ENCODE measurements at places on chromosomes 11 and 22.
A peak's percentile ranks its signal among the peaks of the same experiment; 100 is the strongest.

- DNase-seq: no peak
Observed at GRCh38 chr11:78295991-78296930, 107.5 kb downstream of the USP35 start.

- no peak for DNase-seq
Observed at GRCh38 chr11:119421941-119422808, 797 bp downstream of the THY1 start.

- DNase-seq: no peak
Observed at GRCh38 chr11:70193411-70194292, 9.4 kb upstream of the FADD start.

- no peak for DNase-seq
Observed at GRCh38 chr11:20046416-20046815, 113.9 kb downstream of the DBX1 start.

- no peak for DNase-seq
Observed at GRCh38 chr22:44615602-44616180, 86.3 kb upstream of the PRR5 start.

GRCh38 chr11:121722431-121723245 is 269.9 kb upstream of the SORL1-AS1 start:
- peak; percentile 81 for DNase-seq

DNA sequence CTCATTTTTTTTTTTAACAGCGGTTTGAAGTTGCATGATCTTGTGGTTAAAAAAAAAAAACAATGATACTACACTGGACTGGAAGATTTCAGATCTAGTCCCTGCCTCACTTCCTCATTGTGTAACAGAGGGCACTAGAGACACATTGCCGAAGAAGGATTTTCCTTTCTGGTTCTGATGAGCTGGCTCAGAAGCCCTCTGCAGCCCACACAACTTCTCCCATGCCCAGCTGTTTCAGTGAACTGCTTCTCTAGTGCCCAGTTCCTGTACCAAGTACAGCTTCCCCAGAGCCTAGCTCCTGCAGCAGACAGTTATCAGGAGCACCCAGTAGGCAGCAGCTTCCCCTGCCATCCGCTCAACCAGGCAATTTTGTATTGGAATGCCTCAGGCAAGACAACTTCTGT is 29.5 kb upstream of the ANO5 start:
- DNase-seq: no peak

GRCh38 chr11:1483445-1483961 is 3.1 kb downstream of the MOB2 start:
- DNase-seq: no peak

DNA sequence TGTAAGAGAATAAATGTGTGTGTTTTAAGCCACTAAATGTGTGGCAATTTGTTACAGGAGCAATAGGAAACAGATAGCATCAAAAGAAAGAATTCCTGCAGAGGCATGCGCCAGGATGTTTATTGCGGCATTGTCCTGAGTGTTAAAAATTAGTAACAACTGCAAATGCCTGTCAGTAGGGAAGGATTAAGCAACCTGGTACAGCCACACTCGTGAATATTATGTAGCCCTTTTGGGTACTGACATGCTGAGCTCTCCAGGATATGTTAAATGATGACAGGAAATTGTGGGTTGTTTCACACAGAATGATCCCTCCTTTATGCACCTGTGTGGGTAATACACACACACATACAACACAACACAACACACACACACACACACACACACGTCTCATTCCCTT is 69.7 kb upstream of the MYOD1 start:
- no peak for DNase-seq

DNA sequence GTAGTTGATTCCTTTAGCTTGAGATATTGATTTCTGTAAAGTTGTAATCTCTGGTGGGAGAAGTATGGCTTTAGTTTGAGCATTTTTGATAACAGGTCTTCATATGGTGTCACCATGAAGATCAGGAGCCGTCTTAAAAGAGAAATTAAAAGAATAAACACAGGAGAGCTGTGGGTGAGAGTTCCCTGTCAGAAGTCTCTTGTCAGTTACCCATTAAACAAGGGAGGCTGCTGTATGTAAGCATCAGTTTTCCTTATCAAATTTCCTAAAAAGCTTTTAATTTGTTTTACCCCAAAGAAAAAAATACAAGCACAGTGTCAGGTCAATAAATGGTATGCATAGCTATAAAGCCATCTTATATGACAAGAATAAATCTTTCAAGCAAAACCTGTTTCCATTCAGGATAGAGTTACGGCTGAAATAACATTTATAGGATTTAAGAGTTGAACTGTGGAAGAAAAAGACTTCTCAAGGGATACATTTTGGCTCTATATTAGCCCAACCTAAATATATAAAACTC is 767.5 kb downstream of the JRKL start:
- no peak for DNase-seq

- DNase-seq: no peak
Observed at GRCh38 chr22:44758344-44758973, 6.1 kb downstream of the ARHGAP8 start.

GRCh38 chr11:90135016-90135415 is 553 bp downstream of the NAALAD2 start:
- no peak for DNase-seq

DNA sequence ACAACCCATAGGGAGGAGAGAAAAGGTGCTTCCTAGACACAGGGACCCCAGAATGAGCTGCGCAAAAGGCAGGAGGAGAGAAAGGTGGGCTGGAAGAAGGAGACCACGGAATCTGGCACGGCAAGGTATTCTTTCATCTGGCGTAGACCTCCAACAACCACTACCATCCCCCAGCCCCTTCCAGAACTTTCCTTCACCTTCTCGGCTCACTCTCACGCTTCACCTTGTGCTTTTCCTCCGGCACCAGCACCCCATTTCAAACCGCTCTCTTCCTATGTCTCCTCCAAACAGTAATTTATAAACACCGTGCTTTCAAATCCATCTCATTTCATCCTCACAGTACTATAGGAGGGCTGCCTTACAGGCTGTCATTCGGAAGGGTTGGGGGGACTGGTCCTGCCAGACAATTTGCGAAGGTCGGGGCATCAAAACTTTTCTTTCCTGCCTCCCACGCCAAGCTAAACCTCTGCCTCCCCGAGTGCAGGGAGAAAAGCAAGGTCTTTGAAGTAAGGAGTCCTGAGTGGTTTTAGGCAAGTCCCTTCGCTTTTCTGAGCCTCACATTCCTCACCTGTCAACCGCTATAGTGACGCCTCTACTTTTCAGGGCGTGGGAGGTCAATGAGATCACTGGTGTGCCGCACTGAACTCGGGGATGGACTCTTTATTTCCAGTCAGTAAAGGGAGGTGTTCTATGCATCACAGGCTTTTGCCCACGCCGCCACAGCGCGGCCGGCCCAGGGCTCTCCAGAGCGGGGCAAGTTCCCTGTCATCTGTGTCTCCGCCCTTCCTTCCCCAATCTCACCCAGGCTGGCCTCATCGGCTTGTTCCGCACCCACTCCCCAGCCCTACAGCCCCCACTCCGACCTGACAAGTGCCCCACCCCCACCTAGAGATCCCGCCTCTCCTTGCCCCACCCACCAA is 800 bp downstream of the KCTD21 start:
- DNase-seq: no peak

DNA sequence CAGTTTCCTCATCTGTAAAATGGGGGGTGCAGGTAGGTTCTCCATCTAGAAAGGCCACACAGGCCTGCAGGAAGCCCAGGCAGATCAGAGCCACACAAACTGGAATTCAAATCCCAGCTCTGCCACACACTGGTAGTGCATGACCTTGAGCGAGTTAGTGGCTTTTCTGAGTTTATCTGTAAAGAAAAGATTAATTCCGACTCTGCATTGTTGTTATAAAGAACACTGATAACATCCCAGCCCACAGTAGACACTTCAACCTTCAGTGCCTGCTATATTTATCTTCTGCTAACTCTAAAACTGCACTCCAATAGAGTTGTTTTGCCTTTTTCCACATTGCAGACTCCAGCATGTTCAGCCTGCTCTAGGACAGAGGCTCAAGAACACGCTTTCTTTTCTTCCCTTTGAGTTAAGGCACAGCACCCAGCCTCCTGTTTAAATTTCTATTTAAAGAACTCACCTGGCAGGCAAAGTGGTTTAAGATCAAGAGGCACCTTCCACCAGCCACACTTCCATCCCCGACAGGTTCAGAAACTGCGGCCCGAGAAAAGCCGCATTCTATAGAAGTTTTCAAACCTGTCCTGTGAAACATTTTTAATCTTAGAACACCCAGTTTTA is 133.9 kb downstream of the PLEKHA7 start:
- no peak for DNase-seq

DNA sequence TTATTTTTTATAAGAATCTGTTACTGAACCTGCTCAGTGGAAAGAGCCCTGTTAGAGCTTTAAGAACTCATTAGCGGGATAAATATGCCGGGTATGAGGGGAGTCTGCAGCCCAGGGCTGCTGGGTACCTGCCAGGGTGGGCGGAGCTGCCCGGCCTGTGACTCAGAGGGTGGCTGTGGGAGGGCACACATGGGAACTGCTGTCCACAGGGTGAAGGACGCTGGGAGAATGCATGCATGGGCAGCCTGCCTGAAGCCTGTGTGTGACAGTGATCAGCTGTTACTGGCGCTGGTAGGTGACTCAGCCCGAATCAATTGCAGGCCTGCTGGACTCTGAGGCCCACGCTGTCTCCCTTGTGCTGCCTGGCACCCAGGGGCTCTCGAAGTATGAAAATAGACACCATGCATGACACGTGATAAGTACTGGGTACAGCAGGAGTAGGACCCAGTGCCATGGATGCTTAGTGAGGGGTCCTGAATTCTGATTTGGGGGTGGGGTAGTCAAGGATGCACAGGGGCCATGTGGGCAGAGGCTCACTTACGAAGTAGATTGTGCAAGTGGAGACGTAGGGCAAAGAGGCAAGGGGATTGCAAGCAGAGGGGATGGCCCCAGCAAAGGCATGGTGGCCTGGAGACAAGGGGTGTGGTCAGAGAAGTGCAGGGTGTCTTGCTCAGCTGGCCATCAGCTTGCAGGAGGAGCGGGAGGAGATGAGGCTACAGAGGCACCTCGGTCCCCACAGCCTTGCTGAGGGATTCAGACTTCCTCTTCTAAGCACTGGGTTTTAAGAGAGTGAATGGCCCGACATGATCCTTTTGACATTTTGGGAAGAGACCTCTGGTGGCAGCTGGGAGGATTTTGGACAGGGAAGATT is 36.5 kb downstream of the GRIK4 start:
- DNase-seq: peak; percentile 22

DNA sequence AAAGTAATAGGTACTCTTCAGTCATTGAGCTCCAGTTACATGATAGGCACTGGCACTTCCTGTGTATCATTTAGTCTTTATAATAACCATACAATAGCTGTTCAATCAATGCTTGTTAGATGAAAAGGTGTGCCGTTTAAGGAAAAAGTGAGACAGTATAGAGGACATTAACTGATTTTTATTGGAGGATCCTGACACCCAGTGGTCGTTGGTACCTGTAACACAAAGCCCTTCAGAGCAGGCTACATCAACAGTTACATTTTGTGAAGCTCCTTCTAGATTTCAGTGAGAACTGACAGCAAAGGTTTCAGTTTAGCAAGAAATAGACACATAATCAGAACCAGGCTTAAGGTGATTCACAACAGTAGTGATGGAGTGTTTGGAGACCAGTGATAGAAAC is 44.2 kb downstream of the CCDC81 start:
- no peak for DNase-seq

Measured in NCI-H774 (cell line).